NCI-H2081 treated with DMSO at 0.1 percent for 48 hours (cell line): ENCODE measurements at places on chromosomes 3 and 15.
A peak's percentile ranks its signal among the peaks of the same experiment; 100 is the strongest.

GRCh38 chr3:102593812-102594602 is 159.2 kb downstream of the ZPLD1 start:
- DNase-seq = no peak

GRCh38 chr3:124845406-124845805 is 41.8 kb downstream of the ITGB5 start:
- DNase-seq = no peak

- no peak for DNase-seq
Measured at GRCh38 chr15:47371939-47372338, 345.4 kb upstream of the SEMA6D start.

DNA sequence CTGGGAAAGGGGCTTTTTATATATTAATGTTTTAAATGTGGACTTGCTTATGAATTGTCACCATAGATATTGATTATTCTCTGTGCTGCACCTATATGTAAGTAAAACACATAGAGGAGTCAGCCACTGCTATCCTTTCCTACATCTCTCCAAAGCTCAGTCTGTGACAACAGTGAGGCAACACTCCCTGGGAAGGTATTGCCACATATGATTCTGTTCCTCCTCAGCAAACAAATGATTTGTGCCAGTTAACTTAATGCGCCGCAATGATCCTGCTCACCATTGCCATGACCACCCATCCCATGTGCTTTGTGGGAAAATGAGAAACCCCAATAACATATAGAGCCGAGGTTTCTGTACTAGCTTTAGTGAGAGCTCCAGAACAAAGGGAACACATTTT is 75.1 kb upstream of the FBN1 start:
- DNase-seq = no peak

GRCh38 chr15:80777826-80778620 is 1.1 kb upstream of the CEMIP start:
- no peak for DNase-seq

GRCh38 chr3:196063456-196063855 is 18.4 kb downstream of the TFRC start:
- no peak for DNase-seq

GRCh38 chr15:83613714-83614113 is 40.2 kb upstream of the ADAMTSL3 start:
- DNase-seq = no peak

GRCh38 chr15:60370105-60370868 is 27.5 kb downstream of the ANXA2 start:
- no peak for DNase-seq

GRCh38 chr3:184737641-184738505 is 26.0 kb upstream of the MAGEF1 start:
- no peak for DNase-seq

DNA sequence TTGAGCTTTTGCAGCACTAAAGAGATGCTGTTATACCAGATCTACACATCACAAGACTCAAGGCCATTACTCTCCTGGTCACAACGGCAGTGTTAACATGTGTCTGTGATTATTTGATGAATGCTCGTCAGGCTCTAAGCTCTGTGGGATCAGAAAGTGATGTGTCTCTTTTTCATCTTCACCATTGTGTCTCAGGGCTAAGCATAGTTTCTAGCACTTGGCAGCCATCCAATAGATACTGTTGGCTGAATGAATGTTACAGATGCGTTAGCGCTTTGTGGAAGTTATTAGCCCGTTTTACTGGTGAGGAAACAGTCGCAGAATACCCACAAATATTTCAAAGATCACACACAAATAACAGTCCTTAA is 1.2 kb upstream of the FAM81A start:
- DNase-seq = no peak

DNA sequence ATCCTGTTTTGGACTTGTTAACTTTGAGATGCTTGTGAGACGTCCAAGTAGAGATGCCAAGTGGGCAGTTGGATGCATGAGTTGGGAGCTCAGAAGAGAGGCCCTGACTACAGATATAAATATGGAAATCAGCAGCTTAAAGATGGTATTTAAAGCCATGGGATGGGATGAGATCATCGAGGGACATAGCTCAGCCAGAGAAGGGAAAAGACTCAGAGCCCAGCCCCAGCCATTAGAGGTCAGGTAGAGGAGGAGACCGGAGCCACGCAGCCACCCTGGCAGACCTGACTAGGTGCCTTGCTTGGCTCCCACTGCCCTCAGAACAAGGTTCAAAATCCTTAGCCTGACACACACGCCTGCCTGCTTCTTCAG is 31.1 kb downstream of the ATP2B2 start:
- no peak for DNase-seq

DNA sequence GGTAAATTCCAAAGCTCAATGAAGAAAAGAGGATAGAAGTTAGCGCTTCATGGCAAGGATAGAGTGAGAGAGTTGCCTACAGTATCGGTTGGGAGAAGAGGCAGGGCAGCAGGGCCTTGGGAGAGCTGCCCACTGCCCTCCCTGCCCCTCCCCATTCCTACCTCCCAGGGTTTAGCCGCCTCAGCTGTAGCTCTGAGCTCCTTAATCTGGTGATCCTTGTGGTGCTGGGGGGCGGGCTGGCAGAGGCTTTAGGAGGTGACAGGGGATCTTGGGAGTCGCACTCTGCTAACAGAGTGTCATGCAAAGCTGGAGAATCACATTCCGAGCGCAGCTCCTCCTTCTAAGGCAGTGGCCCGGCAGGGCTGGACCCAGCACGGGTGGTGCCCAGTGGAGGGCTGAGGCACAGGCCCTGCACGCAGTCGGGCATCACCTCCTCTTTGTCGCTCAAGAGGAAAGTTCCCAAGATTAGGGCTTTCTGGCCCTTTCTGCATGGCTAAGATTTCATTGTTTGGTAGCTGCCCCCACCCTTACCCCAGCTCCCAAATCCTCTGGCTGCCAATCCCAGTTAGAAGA is 57.1 kb upstream of the POLG start:
- DNase-seq = no peak

DNA sequence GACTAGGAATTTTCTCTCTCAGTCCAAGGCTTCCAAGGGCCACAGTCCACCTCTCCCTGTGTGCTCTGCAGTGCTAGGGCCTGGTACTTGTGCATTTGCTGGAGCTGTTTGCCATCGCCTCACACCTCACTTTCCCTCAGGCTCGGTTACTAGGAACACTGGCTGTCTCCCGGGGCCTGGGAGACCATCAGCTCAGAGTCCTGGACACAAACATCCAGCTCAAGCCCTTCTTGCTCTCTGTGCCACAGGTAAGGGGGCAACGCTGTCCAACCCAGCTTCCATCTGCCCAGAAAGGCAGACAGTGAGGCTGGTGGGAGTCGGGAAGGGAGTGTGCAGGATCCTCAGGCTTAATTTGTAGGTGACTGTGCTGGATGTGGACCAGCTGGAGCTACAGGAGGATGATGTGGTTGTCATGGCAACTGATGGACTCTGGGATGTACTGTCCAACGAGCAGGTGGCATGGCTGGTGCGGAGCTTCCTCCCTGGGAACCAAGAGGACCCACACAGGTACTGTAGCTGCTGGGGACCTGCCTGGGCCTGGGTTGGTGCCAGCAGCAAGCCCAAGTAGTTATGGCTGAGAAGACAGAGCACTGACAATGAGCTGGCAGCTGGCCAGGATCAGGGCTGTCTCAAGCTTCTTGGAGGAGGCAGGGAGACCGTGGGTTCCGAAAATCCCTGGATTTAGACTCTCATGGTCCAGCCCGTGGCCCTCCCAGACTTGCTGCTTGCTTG is 3.4 kb downstream of the PPM1M start:
- no peak for DNase-seq

DNA sequence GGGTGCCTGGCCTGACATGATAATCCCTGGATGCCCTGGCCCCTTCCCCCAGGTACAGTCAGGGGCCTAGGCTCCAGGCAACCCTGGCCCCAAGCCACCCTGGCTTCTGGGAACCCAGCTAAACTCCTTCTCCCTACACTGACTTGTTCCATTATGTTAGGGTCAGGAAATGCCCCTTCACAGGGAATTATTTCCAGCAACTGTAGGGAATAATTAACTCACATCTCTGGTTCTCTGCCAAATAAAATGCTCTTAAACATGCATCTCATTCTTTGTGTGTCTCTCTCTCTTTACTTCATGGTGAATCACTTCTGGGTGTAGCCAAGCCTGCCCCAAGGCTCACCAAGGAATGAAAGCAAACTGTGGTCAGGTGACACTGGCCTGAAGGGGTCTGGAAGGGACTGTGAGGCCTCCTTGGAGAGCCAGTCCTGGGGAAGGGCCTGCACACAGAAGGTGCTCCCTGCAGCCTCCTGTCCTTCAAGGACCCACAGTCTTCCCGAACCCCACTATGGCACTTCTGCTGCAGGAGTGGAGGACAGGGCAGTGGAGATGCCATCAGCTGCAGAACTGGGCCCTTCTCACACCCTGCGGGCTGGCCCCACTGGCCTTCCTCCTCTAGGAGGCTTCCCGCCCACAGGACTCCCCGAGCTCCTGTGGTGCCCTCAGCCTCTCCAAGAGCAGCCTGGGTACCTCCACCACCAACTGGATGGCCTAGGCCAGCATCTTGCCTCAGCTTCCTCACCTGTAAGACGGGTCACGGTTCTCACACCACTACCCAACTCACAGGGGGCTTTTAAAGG is 17.6 kb downstream of the TKT start:
- no peak for DNase-seq

- DNase-seq = peak; percentile 12
Measured at GRCh38 chr15:85289677-85290365, 90.6 kb upstream of the AKAP13 start.

DNA sequence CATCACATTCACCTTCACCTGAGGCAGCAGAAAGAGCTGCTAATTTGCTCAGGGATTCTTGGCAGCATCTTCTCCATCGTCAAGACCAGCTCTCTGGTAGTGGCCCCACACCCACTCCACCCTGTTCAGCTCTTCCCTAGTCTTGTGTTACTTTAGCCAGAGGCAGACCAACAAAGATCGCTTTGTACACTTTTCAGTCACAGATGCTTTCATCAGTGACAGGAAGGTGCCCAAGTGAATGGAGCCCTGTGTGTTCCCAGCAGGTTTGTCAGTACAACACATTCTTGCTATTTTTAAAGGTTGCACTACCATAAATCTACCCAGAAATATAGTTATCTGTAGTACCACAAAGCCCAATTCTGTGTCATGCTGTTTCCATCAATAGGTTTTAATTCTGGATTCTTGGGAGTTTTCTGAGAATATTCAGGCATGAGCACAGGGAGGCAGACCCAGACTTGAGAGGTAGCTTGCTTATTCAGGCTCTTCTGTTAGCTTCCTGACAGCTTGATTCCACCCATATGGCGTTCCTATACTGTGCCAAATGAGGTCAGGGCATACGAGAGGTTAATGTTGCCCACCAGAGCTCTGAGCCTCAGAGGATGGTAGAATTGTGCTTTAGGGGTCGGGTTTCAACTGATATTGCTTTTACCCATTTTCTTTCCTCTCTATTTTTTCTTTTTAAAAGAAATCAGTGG is 109.8 kb upstream of the MANF start:
- DNase-seq = no peak

GRCh38 chr15:77628010-77628409 is 4.7 kb downstream of the LINGO1 start:
- DNase-seq = no peak

- DNase-seq = no peak
Measured at GRCh38 chr3:195030791-195031321, 240.1 kb downstream of the XXYLT1 start.

DNA sequence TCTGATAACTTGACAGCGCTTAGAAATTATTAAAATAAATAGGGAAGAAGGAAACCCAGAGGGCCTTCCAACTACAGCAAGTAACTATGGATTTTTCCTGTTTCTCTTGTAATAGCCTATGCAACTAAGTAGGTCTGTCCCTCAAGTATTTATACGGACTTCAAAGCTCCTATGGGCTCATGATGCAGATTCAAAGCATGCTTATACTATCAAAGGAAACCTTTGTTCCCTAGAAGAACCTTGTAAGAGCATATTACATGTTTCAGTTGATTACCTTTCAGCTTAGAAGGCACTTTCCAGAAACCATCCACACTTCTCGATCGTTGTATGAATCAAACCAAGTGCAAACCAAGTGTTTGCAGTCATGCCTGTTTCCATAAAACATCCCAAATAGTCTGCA is 158.8 kb downstream of the ALCAM start:
- no peak for DNase-seq

GRCh38 chr3:69161587-69162307 is 39.4 kb upstream of the LMOD3 start:
- no peak for DNase-seq
